ENCODE measurements at places on chromosomes 13 and 19.

DNA sequence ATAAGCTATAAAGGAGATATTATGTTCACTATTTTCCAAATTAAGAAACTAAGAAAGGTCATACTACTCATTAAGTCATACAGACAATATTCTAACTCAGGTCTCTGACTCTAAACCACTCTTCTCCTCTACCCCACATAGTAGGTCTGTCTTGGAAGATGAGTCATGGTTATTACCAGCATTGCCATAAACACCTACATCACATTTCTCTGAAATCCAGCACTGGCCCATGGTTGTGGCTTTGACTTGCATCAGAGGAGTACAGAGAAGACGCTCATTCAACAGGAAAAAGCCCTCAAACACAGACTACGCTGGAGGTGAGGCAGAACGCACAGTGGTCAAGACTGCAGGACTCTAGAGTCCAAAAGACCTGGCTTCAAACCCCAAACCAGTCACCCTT is 476.8 kb downstream of the COG6 start:
- no peak for DNase-seq

DNA sequence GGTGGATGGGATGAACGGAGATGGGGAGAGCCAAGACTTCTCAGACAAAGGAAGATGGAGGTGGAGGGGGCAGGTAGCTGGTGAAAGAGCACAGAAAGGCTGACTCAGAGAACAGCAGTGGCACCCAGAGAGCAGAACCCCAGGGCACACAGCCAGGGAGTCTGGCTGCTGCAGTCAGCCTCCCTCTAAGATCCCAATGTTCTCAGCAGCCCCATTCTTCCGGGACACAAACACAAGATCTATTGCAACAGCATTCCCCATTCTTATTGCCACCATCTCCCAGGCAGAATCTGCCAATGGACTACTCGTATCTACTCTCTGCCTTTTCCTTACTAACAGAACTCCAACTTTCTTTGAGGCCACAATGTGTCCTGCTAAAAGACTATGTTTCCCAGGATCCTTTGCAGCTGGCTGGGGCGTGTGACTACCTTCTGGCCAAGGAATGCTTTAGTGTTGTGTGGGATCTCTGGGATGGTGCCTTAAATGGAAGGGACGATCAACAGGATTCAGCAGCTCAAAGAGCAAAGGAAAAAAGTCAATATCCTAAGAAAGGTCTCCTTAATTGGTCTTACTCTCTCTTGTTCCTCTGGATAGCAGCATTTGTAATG is 7.5 kb downstream of the THAP8 start:
- DNase-seq, result no peak

DNA sequence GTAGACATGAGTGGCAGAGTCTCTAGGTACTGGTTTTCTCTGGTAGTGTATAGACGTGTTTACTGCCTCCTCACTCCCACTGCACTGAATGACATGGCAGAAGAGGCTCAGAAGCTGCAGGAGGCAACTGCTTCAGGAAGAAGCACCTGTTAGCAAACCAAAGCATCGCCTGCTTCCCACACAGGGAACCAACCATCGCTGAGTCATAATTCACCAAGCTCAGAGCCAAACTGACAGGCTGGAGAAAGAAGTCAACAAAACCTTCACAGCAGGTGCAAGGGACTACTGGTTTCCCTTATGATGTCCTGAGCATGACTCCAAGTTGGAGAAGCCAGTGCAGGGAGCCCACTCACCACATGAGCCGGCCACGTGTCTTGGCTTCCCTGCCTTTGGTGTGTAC is 69.8 kb downstream of the KCTD12 start:
- no peak for DNase-seq

DNA sequence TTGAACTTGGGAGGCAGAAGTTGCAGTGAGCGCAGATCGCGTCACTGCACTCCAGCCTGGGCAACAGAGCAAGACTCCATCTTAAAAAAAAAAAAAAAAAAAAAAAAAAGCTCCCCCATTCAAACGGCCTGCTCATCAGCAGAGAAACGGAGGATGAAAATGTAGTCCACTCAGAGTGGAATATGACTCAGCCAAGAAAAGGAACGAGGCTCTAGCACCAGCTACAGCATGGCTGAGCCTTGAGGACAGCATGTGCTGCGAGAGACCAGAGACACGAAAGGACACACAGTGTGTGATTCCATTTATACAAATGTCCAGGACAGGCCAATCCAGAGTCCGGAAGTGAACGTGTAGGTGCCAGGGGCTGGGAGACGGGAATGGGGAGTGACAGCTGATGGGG is 18.1 kb upstream of the MIER2 start:
- no peak for DNase-seq

DNA sequence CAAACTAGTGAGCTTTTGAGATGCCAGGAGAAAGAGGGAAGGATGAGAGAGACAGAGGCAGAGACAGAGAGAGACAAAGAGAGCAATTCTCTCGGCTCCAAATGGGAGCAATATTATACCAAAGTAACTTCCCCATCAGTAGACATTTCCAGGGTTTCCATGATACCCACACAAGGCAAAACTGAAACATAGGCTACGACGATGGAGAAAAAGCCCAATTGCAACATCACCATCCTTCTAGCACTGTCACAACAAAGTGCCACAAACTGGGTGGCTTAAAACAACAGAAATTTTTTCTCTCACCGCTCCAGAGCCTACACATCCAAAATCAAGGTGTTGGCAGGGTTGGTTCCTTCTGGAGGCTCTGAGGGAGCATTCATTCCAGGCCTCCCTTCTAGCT is 81.4 kb downstream of the KCTD12 start:
- no peak for DNase-seq

GRCh38 chr13:71169180-71169579 is 697.8 kb downstream of the DACH1 start:
- no peak for DNase-seq

DNA sequence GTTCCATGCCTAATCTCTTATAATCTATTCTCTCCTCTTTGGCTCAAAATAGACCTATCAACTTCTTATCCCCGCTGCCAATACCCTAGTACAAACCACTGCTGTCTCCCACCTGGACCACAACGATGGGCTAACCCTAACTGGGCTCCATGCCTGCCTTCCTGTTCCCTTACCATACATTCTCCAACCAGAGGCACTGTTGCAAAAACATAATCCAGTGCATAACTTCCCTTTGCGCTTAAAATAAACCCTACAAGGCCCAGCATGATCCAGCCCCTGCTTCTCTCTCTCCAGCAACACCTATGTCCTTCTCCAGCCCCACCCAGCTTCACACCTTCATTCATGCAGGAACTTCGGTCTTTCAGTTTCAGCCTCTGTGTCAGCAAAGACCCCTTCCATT is 27.4 kb upstream of the CEBPA start:
- DNase-seq, result no peak

- no peak for DNase-seq
These were observed 263.7 kb downstream of the SLITRK6 start for GRCh38 chr13:85535316-85536084.

- no peak for DNase-seq
These were observed 20.4 kb downstream of the RBM26 start for GRCh38 chr13:79385694-79386093.

GRCh38 chr13:63438951-63439350 is 2023.3 kb upstream of the PCDH20 start:
- DNase-seq, result no peak

- DNase-seq, result no peak
These were observed 3.9 kb upstream of the PCDH17 start for GRCh38 chr13:57627663-57628062.

DNA sequence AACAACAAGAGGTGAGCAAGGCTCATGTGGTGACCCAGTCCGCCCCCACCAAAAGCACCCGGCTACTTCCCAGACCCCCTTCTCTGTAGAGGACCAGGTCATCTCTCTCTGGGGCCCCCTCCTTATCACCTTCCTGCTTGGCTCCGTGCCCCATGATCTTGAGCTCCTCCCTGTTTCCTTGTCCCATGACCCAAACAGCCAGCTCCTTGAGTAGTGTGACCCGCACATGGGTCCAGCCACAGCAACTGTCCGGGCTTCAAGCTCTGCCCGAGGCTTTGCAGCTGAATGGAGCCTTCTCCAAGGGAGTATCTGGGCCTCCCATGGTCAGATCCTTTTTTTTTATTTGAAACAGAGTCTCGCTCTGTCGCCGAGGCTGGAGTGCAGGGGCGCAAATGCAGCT is 61.8 kb downstream of the MYO9B start:
- no peak for DNase-seq

GRCh38 chr13:29676941-29677452 is 81.5 kb upstream of the SLC7A1 start:
- no peak for DNase-seq

GRCh38 chr19:3282564-3282963 is 58.1 kb downstream of the CELF5 start:
- DNase-seq, result no peak

DNA sequence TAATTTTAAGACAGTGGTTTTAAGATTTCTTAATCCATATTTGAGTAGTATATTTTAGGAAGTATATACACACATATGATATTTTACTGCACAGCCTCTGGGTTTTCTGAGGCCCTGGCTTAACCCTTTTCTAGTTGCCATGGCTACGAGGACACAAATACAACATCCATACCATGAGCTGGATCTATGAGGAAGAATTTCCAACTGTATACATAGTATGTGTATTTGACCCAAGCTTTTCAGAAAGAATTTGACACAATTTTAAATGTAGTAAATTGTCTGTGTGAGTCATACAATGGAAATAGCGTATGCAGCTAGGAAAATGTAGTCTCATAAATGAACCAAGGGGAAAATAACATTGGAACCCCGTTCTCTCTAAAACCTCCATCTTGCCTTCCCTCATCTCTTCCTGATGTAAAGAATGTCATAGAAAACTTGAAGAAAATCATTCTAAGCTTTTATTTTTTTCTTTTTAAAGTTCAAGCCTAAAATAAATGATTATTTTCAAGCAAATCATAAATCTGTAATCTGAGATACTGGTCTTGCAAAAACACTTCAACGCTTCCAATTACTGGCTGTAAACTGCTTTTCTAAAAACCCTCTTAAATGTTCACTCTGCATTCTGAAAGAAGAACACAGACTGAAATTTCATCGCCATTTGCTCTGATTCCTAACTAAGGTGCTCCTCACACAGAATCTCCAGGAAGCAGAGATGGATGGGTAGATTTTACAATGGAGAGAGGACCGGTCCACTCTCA is 172.4 kb downstream of the LACC1 start:
- no peak for DNase-seq

GRCh38 chr19:4519521-4520277 is 1.4 kb upstream of the PLIN4 start:
- no peak for DNase-seq

- DNase-seq, result no peak
These were observed 44.2 kb downstream of the WASF3 start for GRCh38 chr13:26601669-26602068.

GRCh38 chr19:1776606-1777147 is 23.4 kb downstream of the ONECUT3 start:
- no peak for DNase-seq

DNA sequence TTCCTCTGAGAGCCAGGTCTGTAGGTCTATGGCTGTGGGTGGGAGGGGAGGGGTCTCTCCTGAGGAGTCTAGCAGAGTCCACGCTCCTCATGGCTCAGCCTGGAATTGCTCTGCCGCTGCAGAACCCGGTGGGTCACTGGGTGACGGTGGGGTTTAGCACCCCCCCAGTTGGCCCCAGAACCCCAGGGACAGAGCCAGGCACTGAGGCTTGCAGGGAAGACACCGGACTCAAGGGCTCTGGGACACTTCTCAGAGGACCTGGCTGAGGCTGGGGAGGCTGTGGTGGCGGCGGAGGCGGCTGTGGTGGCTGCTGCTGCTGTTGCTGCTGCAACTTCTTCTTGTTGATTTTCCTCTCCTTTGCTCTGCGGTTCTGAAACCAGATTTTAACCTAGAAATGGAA is 6.1 kb downstream of the CDX2 start:
- no peak for DNase-seq

DNA sequence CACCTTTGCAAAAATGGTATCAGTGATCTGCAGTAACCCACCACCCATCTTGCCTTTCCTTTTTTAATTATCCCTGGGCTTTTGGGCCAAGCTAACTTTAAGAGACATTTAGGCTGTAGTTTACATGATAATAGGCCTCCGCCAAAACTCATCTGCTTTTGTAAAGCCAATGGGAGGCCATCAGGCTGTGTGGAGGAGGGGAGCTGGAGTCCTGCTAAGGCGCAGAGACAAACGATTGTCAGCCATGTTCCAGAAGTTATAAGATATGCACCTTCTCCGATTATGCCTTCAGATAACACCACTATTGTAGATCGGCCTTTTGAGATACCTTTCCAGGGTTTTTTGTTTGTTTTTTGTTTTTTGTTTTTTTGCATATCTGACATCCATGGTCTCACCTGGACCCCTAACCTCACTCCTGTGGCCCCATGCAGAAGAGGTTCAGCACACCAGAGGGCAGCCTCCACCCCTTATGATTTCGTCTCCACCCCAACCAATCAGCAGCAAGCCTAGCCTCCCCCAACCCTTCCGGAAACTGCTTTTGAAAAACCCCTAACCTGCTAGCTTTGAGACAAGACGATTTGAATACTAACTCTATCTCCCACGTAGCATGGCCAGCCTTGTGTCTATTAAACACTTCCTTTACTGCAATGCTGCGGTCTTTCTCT is 113.9 kb upstream of the UBL3 start:
- DNase-seq, result no peak

DNA sequence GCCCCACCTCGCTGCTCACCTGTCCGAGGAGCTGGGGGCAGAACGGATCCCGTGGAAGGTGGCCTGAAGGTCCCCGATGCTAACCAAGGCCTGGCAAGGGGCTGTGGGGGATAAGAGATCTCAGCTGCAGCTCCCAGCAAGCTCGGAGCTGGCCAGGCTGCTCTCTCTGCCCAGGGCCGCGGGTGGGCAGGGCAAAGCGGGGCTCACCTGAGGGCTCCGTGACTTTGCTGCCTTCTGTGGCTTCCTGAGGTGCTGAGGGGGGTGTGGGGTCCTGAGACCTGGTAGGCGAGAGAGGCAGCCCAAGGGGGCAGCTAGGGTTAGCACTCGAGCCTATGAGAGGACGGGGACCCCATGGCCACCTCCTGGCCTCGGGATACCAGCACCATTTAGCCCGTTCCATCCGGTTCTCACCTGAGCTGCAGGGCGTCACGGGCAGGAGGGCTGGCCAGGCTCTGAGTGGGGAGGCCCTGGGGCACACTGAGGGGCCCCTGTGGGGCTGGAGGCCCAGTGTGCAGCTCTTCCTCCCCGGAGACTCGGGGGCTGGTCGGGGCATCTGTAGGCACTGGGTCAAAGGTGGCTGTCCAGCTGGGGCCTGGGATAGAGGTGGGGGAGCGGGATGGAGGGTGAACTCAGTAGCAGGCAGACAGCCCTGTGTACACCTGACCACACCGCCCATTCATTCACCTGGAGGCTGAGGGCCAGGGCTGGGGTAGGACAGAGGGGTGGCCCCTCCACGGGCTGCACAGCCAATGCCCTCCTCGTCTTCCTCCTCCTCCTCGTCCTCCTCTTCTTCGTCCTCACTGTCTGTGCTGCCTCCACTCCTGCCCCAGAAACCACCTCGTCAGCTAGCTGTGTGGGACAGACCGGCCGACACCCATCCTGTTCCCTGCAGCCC is 3.1 kb upstream of the TMEM86B start:
- no peak for DNase-seq

- DNase-seq, result no peak
These were observed 8.4 kb downstream of the CD22 start for GRCh38 chr19:35337097-35337983.

DNA sequence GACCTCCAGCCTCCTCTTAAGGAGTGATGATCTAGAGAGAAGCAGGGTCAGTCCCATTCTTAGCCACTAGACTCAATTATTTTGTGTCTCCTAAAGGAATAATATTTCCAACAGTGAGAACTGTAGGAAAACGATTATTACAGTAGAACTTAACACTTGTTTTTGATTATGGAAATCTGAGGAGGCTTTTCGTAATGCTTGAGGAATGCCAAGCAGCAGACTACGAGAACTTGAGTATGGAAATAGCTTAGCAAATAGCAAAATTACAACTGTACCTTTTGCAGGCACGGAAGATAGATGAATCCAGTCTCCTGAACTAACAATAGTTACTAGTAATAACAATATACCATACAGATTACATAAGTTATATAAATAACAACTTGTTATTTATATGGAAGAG is 12.2 kb downstream of the BRD4 start:
- DNase-seq, result no peak
